Fibroblast of villous mesenchyme (primary cell): ENCODE measurements at places on chromosomes 11 and 22. TPM values are rescaled to one million over a fixed set of nuclear protein-coding genes. Genes with fewer than 3 reads are reported as not detected.

CHRNA10 gene
- 0.86 and 0.97 TPM in 2 replicates for total RNA-seq

LTO1 gene
- total RNA-seq = 19.0 and 22.5 TPM in 2 replicates

KCTD21 gene
- total RNA-seq = 8.1 and 11.2 TPM in 2 replicates

PYGM gene
- 0.64 and 1.7 TPM in 2 replicates for total RNA-seq

OSBP gene
- total RNA-seq = 34.8 and 44.0 TPM in 2 replicates

ACR gene
- total RNA-seq = not detected in 2 replicates
